ENCODE measurements at places on chromosomes 3 and 15.

DNA sequence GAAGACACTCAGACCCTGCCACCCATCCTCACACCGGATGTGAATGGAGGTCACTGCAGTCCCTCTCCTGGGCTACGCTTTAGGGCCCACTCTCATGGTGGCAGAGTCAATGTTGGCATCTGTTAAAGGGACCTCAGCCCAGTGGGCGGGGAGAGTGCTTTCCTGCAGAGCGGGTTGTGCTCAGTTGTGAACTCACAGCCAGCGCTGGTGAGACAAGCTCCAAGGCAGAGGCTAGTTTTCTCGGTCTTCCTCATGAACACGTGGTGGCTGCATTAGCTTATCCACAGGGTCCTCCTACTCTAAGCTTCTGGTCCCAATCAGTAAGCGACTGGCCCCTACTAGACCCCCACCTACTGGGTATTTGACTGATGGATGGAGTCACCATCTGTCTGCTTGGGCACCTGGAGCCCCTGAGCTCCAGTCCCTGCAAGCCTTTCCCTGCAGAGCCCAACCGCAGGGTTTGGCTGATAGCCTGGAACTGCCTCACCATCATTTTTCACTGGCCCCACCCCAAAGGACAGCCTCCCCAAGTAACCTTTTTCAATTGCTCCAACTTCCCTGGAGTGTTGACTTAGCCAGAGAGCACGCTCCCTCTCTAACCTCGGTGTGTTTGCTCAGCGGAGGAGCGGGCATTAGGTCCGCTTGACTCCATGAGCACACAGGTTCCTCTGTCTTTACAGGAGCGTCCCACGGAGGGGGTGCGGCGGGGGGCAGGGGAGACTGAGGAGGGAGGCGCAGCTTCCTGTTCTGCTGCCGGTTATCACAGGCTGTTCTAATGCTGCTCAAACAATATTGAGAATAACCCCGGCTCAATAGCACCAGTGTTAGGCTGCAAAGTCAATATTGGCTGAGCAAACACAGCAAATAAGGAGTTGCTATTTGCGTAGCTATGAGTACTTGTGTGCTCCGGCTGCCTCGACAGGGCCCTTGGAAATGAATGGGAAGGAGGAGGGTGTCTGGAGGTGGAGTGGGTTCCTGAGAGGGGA is 141.7 kb downstream of the RPLP1 start:
- peak; percentile 99 for DNase-seq

DNA sequence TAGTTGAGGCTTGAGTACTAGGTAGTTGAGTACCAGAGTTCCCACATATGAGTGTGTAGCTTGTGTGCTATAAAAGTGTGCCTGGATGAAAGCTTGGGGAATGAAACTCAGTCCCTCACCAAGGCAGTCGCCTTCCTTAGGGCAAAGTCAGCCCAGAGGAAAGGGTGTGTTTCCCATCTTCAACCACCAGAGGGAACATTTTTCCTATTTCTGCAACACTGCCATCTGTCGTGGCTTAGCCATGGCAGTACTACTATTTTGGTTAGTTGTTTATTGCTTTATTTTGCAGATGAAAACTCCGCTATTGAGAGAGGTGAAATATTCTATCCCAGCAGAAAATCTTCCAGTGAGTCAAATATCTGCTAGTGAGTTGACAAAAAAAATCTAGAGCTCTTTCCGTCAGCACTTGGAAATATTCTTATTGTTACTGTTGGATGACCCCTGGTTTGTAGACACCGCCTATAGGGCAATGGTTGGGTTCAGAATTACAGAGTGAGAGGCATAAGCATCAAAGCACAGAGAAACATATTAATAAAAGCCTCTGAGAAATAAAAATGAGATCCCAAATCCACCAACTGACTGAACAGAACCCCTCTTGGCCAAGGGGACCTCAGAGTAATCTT is 239.9 kb downstream of the CPNE4 start:
- peak; percentile 2 for DNase-seq

DNA sequence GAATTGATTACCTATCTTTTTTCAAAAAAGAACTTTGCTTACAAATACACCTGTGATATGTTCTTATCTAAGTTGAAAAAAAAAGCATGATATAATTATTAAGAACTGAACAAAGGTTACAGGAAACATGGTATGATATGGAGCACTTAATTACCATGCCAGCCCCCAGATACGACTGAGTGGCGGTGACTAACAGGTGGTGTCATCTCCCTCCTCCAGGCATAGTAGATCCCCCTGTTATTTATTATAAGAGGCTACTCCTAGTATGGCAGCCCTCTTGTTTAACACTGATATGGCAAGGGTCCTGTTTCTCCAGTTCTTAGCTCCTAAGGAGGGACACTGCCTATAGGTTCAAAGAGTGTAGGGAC is 31.0 kb upstream of the TM4SF4 start:
- DNase-seq = no peak

DNA sequence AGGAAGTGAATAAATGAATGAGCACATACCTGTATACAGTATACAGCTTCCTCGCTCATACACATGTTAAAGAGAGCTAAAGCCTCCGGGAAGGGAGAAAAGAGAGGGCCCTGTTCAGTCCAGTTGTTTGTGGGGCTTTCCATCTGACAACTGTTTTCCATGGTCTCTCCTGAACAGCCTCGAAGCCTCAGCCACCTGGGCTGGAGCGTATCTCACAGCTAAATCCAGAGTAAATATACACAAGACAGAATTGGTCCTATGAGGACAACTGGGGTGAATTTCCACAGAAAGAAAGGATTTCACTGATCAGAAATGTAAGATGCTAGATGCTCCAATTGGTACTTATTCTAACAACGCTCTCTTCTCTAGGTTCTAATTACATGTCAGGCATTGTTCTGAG is 103.5 kb downstream of the LIPC start:
- no peak for DNase-seq

DNA sequence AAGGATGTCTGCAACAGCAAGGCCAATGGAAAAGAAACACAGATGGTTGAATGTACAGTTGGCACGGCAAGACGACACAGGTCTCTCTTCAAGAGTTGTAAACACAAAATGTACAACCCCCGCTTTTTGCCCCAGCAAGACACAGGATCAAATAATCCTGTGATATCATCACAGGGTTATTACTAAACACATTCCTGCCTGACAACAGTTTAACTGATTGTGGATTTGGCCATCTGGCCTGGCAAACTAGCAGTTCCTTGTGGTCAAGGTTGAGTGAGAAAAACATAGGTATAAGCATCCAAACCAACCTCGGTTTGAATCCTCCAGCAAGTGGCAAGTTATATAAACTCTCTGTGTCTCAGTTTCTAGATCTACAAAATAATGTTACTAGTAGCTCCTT is 23.4 kb downstream of the PARP16 start:
- no peak for DNase-seq

DNA sequence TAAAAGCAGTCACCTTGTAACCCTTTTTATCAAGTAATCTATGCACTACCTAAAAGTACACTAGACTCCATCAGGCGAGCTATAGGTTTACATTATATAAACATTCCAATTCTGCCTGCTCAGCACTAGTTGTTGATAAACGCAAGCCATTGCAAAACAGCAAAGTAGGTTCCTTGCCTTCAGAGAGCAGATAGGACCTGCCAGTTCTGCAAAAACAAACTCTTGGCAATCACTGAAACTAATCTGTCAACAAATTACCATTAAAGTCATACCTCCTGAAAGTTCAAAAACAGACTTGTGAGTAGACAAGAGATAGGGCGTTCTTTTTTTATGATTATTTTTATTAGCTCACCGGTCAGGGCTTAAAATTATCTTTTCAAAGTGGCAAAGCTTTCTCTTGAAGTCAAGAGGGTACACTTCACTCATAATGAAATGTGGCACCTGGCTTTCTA is 392.5 kb downstream of the FOXP1 start:
- DNase-seq = no peak

GRCh38 chr3:105865016-105865623 is 3.7 kb downstream of the CBLB start:
- no peak for DNase-seq

- no peak for DNase-seq
These were observed 62.5 kb downstream of the MYO5A start for GRCh38 chr15:52466134-52466701.

DNA sequence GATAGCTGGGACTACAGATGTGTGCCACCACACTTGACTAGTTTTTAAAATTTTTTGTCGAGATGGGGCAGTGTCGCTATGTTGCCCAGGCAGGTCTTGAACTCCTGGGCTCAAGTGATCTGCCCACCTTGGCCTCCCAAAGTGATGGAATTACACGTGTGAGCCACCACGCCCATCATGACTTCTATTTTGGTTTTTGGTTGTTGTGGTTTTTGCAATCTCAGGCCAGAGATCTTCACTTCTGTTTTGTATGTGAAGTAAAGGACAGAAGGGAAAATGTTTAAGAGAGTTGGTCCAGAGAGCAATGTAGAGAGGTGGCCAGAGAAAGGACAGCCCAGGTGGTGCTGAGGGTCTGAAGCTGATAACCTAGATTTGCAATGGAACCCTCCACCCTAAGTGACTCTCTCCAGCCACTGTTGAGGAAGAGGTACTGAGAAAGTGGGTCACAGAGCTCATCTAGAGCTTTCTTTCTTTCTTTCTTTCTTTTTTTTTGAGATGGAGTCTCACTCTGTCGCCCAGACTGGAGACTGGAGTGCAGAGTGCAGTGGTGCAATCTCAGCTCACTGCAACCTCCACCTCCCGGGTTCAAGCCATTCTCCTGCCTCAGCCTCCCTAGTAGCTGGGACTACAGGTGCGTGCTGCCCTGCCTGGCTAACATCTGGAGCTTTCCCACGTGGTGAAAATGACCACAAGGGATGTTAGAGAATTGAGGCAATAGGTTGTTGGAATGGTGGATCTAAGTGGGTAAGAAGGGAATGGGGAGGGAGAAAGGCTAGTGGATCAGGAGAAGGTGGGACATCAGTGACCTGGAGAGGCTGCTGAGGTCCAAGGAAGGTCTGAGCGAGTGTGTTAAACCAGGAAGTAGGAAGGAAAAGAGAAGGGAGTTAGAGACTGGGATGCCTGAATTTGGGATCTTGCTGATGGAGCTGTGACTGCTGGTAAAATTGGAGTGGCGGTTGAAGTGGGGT is 22.4 kb upstream of the SEMA4B start:
- no peak for DNase-seq

- no peak for DNase-seq
These were observed 62.4 kb upstream of the GOLGA6B start for GRCh38 chr15:72592097-72592496.

GRCh38 chr3:106160396-106160795 is 291.6 kb upstream of the CBLB start:
- no peak for DNase-seq

DNA sequence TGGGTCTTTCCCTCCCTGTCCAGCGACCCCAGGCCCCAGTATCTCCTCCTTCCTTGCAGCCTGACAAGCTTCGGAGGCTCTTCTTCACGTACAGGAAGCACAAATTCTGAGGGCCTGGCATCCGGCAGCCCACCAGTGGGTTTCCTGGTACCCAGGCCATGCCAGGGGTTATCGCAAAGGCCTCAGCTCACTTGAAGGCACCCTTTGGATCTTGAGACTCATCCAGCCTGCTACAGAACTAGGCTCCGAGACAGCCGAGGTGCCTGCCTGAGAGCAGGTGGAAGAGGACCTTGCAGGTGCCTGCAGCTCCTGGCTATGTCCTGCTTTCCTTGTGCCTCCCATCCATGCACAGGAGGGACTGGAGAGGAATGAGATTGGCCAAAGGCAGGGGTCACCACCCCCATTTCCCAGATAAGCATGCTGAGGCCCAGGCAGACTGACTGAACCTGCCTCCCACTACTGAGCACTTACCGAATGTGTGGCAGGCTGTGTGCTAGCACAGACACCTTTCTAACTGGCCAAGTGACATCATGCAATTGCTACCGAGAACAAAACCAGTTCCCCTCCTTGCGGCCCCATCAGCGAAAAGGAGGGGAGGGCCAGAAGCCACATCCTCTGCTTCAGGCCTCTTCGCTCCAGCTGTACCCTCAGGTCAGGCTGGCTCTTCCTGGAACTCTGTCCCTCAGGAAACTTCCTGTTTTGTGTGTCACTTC is 11.2 kb downstream of the SH2D7 start:
- DNase-seq = no peak

GRCh38 chr3:34808287-34808686 is 831.0 kb upstream of the ARPP21 start:
- DNase-seq = no peak

DNA sequence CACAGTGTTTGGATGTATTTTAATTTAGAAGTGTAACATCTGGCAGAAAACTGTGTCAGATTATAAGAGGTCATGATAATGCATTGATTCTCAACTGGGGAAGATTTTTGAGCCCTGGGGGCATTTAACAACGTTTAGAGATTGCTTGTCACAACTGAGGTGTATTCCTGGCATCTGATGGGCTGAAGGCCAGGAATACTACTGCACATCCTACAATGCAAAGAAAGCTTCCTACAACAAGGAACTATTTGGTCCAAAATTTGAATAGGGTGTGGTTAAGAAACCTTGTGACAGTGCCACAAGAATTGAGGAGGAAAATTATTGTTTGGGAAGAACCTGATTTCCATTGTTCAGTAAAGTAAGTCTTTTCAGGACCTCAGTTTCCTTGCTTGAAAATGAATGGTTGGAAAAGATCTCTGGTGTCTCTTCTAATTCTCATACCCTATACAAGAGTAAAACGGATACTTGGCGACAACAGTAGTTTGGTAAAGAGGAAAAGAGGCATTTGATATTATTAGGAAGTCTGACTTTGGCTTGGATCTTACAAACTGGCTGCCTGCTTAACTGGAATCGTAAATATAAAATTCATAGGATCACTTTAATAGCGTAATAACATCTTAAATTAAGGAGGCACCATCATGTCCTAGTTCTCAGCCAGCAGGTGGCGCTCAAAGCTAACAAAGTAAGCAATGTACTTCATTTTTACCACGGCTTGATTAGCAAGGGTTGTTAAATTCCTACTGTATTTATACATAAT is 4.3 kb downstream of the DAZL start:
- DNase-seq = peak; percentile 83

- DNase-seq = no peak
These were observed 9.1 kb downstream of the PYDC2 start for GRCh38 chr3:191470080-191470479.

DNA sequence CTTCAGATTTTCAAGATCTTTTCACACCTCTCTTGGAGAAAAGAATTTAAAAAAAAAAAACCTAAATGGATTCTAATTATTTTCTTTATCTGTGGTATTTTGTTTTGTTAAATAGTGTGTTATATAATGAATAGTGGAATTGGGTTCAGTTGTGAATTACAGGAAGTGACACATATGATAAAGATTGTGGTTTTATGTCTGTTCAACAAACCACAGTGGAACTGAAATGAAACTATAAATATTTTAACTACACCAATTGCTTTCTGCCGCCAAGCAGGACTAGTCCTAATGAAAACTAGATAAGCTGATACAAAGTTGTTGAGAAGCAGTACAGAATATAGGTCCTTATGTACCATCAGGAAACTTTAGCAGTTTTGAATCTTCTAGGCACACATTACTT is 121.6 kb downstream of the UBE2E2 start:
- DNase-seq = no peak
